DMS 273 treated with DMSO at 0.1 percent for 48 hours (cell line): ENCODE measurements at places on chromosomes 12 and 14.
A peak's percentile ranks its signal among the peaks of the same experiment; 100 is the strongest.

DNA sequence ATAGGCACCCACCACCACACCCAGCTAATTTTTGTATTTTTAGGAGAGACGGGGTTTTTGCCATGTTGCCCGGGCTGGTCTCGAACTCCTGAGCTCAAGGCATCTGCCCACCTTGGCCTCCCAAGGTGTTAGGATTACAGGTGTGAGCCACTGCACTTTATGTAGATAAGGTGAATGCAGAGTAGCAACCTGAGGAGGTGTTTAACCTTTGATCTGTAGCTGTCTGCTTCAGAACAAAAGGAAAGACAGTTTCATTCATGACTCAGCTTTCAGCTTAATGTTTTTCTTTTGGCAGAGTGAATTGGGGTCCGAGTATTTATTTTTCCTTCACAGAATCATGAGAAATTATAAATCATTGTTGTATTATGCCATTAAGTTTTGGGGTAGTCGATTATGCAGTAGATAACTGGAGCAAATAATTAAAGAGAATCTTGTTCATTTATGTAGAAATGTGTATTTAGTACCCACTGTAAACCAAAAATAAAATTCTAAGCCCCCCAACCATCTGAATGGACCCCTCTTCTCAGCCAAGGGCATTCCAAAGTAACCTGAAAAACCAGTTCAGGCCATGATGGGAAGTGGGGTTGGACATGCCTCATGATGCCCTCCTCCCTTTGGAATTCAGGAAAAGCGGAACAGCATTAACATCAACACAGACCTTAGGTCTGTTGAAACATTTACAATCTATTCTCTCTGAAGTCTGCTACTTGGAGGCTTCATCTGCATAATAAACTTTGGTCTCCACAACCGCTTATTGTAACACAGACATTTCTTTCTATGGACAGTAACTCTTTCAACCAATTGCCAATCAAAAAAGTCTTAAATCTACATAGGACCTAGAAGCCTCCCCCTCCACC is 10.7 kb upstream of the STX2 start:
- DNase-seq = no peak

DNA sequence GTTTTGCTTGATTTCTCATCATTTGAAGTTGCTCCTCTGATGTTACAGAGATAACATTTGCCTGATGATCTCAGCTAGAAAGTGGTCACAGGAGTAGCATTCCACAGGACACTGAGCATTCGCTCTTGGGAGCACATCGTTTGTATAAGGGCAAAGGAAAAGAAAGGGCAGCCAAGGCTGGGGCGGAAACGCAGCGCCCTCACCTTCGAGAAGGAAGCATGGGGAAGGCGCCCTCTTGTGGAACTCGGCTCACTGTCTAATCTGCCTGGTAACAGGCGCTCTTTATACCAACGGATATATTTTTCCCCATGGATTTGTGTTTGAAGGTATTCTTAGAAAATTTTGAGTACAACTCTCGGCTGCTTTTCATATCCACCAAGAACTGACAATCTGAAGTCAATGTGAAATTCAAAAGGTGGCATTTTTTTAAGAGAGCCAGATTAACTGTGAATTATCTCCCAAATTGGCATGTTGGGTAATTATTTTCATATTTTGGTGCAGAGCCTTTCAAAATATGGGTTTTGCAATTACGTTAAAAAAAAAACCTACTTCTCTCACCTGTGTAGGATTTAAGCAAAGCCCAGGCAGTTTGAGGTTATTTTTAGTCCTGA is 172.7 kb downstream of the CAND1 start:
- peak; percentile 49 for DNase-seq

- DNase-seq = no peak
Observed at GRCh38 chr12:20560935-20561334, 134.2 kb upstream of the SLCO1C1 start.

DNA sequence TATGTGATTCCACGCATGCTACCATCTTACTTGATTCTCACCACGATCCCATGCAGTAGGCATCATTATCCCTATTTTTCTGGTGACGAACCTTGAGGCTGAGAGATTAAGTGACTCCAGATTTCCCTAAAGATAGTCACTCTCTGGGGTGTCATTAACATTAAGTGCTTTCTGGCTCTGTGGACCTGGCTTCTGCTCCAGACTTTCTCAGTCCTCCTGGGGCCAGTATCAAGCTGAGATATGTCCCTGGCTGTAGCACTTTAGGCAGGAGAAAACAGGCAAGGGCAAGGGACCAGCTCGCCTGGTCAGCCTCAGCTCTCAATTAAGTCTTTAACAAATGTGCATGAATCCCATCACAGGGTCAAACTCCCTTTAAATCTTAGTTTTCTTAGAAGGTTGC is 38.3 kb upstream of the PRB2 start:
- no peak for DNase-seq

DNA sequence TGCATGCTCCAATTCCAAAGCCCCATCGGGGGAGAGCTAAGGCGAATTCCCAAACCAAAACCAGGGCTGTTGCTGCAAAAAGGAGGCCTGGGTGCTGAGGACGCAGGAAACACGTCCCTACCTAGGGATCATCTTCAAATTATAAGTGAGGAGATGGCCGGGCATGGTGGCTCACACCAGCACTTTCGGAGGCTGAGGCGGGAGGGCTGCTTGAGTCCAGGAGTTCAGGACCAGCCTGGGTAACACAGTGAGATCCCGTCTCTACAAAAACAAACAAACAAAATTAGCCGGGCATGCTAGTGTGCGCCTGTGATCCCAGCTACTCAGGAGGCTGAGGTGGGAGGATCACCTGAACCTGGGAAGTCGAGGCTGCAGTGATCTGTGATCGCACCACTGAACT is 143.2 kb downstream of the CALM1 start:
- DNase-seq = no peak

GRCh38 chr14:88688386-88688785 is 104.4 kb downstream of the EML5 start:
- no peak for DNase-seq

DNA sequence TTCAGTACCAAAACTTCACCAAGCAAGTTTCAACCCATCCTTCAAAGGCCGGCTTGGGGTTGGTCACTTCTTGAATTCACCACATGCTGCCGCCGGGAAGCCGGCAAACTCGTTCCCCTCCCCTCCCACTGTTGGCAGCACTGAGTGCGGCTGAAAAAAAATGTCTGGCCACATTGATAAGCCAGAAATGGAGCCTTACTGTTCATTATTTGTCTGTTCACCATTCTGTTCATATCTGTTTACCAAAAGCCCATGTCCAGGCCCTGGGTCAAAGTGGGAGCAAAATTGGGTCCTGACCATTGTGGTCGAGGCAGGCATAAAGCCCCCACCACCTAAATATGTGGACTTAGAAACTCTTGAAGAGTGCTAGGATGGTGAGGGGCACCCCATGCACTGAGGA is 7.3 kb upstream of the HSP90AA1 start:
- no peak for DNase-seq
